Transverse colon (tissue), 4 donors: ENCODE measurements at places on chromosomes 6 and 20.
A peak's percentile ranks its signal among the peaks of the same experiment; 100 is the strongest.

DNA sequence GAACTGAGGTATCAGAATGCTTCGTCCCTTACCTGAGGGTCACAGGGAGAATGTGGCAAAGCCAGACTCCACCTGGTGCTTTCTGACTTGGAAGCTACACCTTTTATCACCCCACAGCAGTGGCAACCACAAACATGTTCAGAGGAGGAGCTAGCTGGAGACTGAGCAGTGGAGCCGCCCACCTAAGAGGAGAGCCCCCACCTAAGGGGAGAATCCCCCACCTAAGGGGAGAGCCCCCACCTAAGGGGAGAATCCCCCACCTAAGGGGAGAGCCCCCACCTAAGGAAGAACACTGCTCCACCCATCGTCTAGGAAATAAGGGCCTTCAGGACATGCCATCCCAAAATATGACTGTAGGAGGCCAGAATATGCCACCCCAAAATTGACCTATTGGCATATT is 4.0 kb downstream of the SLC52A3 start:
- DNase-seq = no peak

DNA sequence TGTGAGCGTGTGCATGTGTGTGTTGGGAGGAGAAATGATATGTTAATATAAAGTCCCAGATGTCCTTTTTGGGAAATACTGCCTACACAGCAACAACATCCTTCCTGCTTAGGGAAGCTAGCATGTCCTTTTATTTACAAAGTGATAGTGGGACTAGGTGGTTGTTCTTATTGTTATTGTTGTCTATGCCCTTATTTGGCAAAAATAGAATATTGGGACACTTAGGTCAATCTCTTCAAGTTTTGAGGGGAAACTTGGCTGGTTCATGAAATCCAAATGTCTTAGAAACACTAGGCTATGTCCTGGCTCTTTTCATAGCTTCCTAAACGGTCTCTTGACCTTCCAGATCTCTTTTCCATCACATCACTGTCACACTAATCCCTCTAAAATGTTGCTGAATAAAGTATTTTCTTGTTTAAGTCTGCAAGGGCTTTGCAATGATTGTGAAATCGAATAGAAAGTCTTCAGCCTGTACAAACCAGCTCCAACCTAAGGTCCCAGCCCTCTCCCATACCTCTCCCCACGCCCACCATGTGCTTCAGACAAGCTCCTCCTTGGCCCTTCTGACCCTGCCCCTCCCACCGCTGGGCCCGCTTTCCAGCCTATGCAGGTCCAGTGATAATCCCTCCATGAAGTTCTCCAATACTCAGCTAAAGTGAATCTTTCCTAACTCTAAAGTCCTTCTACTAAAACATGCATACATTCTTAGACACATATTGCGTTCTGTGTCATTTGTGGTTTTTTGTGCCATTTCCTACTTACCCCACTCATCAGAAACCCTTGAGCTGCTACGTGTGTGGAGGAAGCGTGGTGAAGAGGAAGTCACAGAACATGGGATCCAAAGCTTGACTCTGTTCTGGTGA is 205.1 kb downstream of the LY86 start:
- DNase-seq = no peak

- no peak for DNase-seq
Observed at GRCh38 chr20:59958123-59958522, at the start of gene CDH26. Gene CDH26 (plus strand): TSS chr20:59958423. CDS start chr20:59958727, 304 bp downstream.

DNA sequence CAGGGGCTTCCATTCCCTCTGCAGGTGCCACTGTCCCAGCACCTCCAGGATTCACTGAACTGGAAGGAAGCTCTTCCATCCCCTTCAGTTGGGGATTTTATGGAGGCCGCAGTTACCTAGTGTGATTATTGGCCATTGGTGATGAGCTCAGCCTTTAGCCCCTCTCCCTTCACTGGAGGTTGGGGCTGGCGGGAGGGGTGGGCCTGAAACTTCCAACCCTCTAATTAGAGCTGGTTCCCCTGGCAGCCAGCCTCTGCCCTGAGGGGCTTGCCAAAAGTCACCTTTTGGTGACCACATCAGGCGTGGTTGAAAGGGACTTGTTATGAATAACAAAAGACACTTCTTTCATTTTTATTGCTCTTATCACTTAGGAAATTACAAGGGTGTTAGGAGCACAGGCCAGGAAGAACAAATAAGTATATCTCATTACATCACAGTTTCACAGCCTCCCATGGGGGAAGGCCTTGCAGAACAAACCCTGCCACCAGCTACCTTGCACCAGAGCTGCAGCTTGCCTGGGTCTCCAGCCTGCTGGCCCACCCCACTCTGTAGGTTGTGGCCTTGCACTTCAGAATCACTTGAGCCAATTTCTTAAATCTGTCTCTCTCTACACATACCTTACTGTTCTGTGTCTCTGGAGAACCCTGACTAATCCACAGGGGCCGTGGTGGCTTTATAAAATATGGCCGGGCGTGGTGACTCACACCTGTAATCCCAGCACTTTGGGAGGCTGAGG is 5.0 kb downstream of the PYGB start:
- DNase-seq = peak; percentile 57

DNA sequence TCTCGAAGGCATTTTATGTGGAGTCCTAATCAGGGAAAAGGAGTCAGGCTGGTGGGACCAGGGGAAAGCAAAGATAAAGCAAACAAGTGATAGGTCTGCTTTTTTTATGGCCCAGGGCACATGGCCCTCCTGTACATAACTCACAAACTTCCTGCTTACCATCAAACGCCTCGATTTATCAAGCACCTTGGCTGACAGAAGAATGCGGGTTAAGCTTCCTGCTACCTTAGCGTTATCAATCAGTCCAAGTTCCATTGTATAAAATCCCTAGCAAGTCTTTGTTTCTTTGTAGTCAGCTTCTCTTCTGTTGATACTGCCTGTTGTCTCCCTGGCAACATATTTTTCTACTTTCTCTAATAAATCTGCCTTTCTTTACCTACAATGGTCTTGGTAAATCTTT is 4.1 kb upstream of the TRIM27 start:
- DNase-seq = no peak

DNA sequence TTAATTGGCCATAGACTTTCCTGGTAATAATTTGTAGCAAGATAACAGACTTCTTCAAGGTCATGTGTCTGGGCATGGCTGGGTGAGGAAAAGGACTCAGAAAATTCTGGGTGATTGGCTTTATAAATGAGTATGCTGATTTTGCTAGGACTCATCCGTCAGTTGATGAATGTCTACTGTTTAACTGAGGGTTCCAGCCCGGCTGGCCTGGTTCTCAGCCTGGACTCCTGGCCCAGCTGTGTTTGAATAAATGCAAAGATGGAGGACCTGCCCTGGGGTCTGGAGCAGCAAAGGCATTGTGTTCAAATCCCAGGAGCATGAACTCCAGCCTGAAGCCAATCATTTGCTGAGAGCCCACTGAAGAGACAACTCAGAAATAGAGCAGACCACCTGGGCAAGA is 323.2 kb downstream of the LRFN2 start:
- no peak for DNase-seq

- DNase-seq = no peak
Observed at GRCh38 chr6:10588562-10589428, 67.6 kb downstream of the GCNT2 start.

- no peak for DNase-seq
Observed at GRCh38 chr6:120273411-120273810, 923.9 kb upstream of the MAN1A1 start.

GRCh38 chr20:9518576-9519175 is 4.3 kb downstream of the LAMP5 start:
- no peak for DNase-seq

GRCh38 chr6:25404693-25405169 is 125.6 kb downstream of the CARMIL1 start:
- DNase-seq = peak; percentile 56

- no peak for DNase-seq
Observed at GRCh38 chr20:7926767-7927166, 13.5 kb downstream of the HAO1 start.

GRCh38 chr6:33863084-33863483 is 59.3 kb upstream of the MLN start:
- DNase-seq = no peak
